ENCODE measurements at places on chromosomes 4 and X.

GRCh38 chrX:105753411-105753810, 68.9 kb upstream of the NRK start:
- DNase-seq = no peak

- DNase-seq = no peak
Measured at GRCh38 chrX:19585332-19586082, 70.2 kb upstream of the MAP3K15 start.

- no peak for DNase-seq
Measured at GRCh38 chr4:96186593-96186992, 346.7 kb downstream of the PDHA2 start.

- no peak for DNase-seq
Measured at GRCh38 chr4:141757287-141757686, 120.9 kb downstream of the IL15 start.

Data from activated T-helper 1 cell treated with anti-CD3 and anti-CD28 coated beads, Interleukin-2, amount 50 U/mL, for 16 hours (primary cell).